Stimulated activated CD8-positive, alpha-beta memory T cell treated with anti-CD3 and anti-CD28 coated beads, Interleukin-15, amount 100 ng/mL, for 48 hours (primary cell): ENCODE measurements at places on chromosomes 6 and 20.

DNA sequence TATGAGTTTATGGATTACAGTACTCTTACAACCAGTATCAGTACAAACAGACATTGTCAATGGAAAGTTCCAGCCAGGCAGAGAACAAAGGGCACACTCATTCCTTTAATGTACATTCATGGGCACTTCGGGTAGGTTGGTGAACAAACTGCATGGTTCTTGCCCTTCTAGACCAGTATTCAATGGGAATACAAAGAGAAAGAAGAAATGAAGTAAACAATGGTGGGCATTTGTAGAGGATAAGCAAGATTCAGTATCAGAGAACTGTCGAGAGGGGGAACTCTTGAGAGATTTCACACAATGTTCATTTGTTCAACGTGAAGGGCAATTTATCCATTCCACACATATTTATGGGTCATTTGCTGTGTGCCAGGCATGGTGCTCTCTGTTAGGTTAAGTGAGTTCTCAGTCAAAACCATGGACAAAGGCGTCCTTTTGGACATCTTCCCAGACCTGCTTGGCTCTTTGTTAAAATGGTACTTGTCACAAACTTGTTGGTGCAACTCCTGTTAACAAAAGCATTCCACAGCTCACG lies 714.8 kb downstream of the DHX35 start:
- no peak for DNase-seq

DNA sequence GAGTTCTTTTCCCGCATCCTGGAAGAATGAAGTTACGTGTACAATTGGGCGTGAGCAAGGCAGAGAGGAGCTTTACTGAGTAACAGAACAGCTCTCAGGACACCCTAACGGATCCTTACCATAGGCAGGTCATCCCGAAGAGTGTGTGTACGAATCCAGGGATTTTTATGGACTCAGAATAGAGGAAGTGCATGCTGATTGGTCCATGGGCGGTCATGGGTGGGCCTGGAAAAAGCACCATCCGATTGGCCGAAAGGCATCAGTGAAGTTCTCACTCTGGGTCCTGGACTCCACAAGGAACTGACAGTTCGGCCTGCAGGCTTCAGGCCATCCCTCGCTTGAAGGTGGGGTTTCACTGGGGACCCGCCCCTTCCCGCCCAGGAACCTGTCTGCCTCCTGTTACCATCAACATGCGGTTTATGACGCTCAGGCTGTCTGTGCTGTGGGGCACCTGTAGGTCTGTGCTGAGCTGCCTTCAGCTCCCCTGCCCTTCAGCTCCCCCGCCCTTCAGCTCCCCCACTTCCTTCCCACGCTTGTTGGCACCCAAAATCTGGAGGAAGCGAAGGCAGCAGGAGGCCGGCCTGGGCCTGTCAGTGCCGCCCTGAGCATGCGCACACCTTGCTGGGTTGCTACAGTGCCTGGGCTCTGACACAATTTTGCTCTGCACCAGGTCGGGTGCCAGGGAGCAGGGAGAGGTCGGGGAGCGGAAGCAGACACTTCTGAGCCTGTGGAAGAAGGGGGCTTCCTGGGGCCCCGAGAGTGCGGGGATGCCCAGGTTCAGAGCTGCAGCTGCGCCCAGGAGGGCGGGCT lies 57.9 kb upstream of the MANEA start:
- DNase-seq: no peak

DNA sequence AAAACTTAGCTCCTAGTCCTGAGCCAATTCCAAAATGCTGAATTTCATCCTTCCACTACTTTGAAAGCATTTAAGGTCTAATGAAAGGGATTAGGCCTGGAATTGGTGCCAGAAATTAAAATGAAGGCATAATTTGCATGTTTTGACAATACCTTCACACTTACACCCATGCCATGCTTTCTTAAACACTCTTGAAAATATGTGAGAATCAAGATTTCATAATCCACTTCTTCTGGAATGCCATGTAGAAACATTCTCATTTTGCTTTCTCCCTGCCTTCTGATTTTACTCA lies 77.1 kb downstream of the ANKEF1 start:
- no peak for DNase-seq

DNA sequence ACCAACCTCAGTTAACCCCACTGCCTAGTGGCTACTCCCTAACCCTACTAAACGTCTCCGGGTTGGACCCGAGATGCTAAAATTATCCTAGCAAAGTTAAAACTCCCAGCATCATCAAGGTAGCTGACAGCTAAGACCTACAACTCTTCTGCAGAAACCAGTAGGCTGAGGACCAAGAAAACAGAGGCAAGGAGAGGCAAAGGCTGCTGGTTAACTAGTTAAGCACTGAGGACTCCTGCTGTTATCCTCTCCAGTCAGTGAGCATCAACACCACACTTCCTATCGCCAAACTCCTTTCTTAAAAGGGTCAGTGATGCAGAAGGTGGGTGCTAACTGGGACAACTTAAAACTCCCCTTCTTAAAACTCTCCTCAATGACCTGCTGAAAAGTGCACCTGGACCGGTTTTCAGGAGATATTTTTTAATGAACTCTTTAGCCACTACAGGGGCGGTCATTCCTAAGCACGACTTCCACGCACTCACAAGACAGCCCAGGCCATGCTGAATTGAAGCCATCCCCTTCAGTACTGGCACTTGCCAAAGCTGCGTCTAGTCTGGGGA lies 1.7 kb downstream of the TRERF1 start:
- no peak for DNase-seq

DNA sequence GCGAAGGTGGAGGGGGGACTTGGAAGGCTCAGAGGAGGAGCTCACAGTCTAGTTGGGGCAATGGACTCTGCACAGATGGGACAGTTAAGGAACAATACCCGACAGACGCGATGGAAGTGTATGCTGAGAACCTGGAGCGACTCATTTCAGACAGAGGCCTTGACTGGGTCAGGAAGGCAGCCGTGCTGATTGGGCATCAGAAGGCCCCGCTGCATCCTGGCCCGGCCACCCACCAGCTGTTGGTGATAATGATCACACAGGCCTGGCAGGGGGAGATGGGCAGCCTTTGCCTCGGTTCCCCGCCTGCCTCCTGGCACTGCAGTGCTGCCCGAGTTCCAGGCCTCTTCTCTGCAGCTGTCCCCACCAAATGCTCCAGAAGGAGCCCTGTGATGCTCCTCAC lies 62.4 kb downstream of the MDGA1 start:
- no peak for DNase-seq
